Sciatic nerve (tissue), 2 donors: ENCODE measurements at places on chromosomes 2 and 18. TPM values are rescaled to one million over a fixed set of nuclear protein-coding genes. Genes with fewer than 3 reads are reported as not detected.

The FABP1 gene
- total RNA-seq: not detected

GRCh38 chr2:98455494-98455976 is 10.9 kb downstream of the INPP4A start:
- no peak for DNase-seq

GRCh38 chr2:210267698-210268097 is 42.5 kb upstream of the ACADL start:
- no peak for DNase-seq

DNA sequence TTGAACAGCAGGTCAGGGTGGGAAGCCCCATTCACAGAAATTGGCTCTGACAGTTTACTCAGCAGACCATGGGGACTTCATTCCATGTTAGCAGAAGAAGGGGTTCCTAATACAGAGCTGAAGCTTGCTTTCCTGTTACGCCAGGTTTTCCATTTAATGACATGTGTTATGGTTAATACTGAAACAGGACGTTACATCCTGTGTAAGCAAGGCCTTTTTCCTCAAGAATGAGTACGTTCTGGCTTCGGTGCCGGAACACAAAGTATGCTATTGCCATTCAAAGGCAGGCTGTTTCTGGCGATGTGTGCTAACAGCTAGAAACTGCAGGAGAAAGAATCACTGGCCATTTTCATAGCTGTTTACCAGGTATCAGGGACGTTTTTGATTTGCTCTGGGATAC is 190.4 kb downstream of the SNTG2 start:
- DNase-seq: no peak

- peak; percentile 69 for DNase-seq
These were observed 77.3 kb upstream of the UPP2 start for GRCh38 chr2:158024288-158024898.
